ENCODE measurements at places on chromosomes 7 and 10.

DNA sequence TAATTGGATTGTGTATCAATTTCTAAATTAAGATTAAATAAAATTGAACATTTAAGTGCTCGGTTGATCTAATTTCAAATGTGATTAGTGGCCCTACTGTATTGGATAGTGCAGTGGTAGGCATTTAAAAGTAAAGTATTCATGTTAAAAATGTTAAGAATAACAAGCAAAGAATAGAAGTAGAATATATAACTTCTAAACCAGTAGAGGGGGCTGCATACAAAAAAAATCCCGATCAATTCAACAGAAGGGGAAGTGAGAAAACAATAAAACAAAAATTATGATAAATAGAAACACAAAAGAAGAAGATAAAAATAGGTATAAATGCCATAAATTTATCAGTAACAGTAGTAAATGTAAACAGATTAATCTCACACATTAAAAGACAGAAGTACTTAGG lies 24.9 kb upstream of the WDFY4 start:
- no peak for DNase-seq

DNA sequence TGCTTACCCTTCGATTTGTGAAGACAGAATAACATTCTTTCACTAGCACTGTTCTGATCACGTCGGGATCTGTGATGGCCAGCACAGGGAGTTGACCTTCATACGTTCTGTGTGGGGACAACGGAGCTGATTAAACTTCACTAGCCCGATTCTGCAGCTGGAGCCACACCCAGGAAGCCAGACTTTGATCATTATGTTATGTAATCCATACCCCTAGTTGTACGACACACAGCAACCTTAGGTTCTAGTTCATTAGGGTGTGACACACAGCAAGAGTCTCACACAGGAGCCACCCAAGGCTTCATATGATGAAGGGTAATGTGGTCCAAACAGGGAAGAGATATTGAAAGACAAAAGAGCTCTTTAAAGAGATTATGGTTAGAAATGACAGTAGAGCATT lies 7.2 kb downstream of the CYP3A5 start:
- DNase-seq: no peak

- DNase-seq: peak; percentile 33
Measured at GRCh38 chr10:132616170-132616995, 78.8 kb downstream of the INPP5A start.

- no peak for DNase-seq
Measured at GRCh38 chr7:105786520-105787470, 89.6 kb downstream of the ATXN7L1 start.

DNA sequence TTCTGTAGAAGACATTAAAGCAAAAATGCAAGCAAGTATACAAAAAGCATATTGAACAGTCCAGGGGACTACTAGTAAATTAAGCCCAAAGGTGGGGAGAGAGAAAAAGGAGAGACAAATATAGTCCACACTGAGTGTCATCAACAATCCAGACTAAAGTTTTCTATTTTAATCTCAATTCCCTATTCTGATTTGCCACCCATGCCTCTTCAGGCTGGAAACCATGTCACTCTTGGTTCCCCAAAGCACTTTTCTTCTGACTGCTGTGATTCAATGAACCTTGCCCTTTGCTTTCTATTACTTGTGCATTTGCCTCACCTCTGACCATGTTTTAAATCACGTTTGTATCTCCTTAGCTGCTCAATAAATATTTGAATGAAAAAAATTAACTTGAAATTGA lies 95.3 kb upstream of the AOAH start:
- DNase-seq: no peak

DNA sequence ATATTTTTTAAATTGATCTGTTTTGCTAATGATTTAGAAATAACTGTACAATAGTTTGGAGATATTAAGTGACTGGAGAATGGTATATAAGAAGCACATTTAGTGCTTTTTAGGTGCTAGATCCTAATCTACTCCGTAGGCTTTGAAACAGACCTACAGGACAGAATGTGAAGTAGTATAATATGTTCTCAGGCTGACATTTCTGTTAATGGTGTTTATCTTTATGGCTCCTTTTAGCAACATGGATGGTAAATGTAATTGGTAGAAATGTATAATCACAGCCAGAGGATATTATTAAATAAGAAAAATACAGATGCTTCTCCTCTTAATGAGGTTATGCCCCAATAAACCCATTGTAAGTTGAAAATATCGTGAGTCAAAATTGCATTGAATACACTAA lies 30.6 kb upstream of the CCDC7 start:
- DNase-seq: no peak

GRCh38 chr7:22849662-22850061 lies 27.0 kb upstream of the TOMM7 start:
- DNase-seq: no peak

- no peak for DNase-seq
Measured at GRCh38 chr10:125337510-125337909, 177.1 kb upstream of the CTBP2 start.

DNA sequence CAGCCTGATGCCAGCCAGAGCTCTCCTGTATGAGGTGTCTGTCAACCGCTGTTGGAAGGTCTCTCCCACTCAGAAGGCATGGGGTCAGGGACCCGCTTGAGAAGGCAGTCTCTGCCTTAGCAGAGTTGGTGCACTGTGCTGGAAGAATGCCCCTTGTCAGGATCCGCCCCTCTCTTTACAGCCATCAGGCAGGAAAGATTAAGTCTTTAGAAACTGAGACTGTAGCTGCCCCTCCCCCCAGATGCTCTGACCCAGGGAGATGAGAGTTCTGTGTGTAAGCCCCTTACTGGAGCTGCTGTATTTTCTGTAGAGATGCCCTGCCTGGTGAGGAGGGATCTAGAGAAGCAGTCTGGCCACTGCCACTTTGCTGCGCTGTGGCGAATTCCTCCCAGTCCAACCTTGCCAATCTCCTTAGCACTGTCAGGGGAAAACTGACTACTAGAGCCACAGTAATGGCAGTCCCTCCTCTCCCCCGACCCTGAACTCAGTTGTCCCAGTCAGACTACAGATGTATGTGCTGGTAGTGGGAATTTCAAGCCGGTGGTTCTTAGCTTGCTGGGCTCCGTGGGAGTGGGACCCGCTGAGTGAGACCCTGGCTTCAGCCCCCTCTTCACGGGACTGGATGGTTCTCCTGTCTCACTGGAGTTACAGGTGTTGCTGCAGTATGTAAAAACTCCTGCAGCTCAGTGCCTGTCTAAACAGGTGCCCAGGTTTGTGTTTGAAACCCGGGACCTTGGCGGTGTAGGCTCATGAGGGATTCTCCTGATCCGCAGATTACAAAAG lies 285.5 kb upstream of the ZWINT start:
- DNase-seq: no peak

- no peak for DNase-seq
Measured at GRCh38 chr7:142908921-142909890, 23.7 kb upstream of the TRPV6 start.

- DNase-seq: peak; percentile 4
Measured at GRCh38 chr7:90119178-90119971, 34.9 kb upstream of the STEAP1 start.

- no peak for DNase-seq
Measured at GRCh38 chr7:158120716-158121115, 466.9 kb downstream of the PTPRN2 start.
